ENCODE measurements at places on chromosomes 3 and 15.

DNA sequence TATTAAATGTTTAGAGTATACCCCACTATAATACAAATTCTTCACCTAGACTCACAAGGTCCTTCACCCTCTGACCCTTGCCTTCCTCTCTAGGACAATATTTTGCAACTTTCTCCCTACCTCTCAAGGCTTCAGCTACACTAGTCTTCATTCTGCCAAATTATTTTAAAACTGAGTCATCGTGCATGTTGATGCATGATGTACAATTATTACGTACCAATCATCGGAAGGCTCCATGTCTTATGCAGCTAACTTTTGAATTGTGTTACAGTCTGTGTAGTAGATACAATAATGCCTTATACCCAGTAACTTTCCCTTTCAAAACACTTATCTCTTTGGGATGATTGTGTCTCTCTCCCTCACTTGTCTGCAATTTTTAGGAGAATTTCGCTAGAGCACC, 98.5 kb upstream of the ROBO2 start:
- no peak for DNase-seq

DNA sequence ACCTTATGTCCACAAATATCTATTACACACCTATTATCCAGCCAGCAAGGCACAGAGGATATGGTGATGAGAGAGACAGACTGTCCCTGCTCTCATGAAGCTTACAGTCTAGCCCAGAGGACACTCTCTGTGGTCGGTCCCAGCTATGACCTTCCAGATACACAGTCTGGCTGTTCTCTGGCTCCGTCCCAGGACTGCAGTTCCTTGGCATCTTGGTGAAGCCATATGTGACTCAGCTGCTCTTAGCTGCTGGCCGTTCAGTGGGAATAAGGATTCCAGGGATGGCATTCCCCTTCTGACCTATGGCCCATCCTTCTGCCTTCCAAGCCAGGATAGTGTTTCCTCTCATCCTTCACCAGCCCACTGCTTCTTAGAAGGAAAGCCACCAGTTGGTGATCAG, 30.8 kb downstream of the MEX3B start:
- no peak for DNase-seq

- no peak for DNase-seq
Observed at GRCh38 chr15:89332446-89332845, 2.2 kb downstream of the POLG start.

GRCh38 chr3:31472479-31473390, 60.0 kb upstream of the STT3B start:
- no peak for DNase-seq

DNA sequence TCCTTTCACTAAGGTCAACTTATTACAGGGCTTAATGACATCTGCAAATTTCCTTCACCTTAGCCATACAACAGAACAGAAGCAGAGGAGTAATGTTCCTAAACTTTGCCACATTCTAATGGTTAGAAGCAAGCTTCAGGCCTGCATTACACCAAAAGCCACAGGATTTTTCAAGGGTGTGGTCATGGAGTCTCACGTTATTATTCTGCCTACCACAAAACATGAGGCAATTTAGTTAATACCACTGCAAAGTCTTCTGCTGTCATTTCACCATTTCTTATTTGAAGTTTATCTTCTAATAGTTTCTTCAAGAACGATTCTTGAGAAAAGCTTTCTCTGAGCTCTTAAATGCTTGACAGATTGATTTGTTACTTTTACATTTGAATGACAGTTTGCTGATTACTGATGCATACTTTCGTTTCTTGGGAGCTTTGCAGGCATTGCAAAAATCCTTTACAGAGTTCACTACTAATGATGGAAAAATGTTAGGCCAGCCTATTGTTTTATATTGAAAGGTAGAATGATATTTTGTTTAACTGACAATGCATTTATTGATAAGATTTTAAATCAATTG, 1257.1 kb downstream of the NSUN3 start:
- no peak for DNase-seq

GRCh38 chr3:128052595-128053351, 536 bp downstream of the SEC61A1 start:
- no peak for DNase-seq

- no peak for DNase-seq
Observed at GRCh38 chr3:61821823-61822251, 260.5 kb downstream of the PTPRG start.

DNA sequence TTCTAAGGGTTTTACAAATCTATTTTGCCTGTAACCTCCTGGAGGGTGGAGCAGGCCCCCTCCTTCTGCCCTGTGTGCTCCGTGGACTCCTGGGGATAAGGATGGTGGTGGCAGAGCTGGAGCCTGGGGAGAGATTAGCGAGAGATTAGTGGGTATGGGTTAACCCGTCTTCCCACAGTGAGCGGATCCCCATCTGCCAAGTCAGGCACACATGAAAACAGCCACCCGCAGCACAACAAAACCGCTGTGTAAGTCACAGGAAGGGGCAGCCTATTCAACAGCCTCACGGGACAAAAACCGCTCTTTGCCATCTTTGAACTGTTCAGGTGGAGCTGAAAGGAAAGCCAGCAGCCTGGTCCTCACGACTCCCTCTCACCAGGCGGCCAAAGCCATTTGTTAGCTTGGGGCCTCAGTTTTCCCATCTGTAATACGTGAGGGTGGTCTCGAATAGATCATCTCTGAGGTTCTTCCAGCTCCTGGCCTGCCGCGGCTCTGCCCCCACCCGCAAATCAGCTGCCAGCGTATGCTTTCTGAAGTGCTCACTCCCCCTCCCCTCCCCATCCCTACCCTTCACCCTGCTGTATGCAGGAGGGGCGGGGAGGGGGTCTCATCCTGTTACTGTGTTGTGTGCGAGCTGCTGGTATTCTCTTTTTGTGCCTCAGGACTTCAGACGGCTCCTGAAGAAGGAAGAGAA, 43.6 kb downstream of the PDIA5 start:
- DNase-seq, result no peak

- no peak for DNase-seq
Observed at GRCh38 chr3:38579551-38580449, 69.7 kb downstream of the SCN5A start.

All from suprapubic skin (tissue), 4 donors.